ENCODE measurements at places on chromosomes 6 and 20. TPM values are rescaled to one million over a fixed set of nuclear protein-coding genes. Genes with fewer than 3 reads are reported as not detected.

The MLN gene
- not detected for total RNA-seq

The KCNQ2 gene
- 6.6 TPM for total RNA-seq

The BLTP3A gene
- 4.4 TPM for total RNA-seq

The COX4I2 gene
- not detected for total RNA-seq

The CCDC170 gene
- not detected for total RNA-seq

The MYBL2 gene
- 40.8 TPM for total RNA-seq

The SSTR4 gene
- total RNA-seq = not detected

The KCNK16 gene
- total RNA-seq = not detected

The ZNF311 gene
- 1.2 TPM for total RNA-seq

The C4B gene
- 6.5 TPM for total RNA-seq

The C6orf132 gene
- not detected for total RNA-seq

The PNLDC1 gene
- not detected for total RNA-seq

The RALY gene
- 77.6 TPM for total RNA-seq

The USP49 gene
- 1.4 TPM for total RNA-seq

The SLC22A23 gene
- total RNA-seq = 1.9 TPM

Measured in H4 (cell line).